ENCODE measurements at places on chromosomes 3 and 15.

GRCh38 chr3:2765002-2765579 lies 345.1 kb downstream of the IL5RA start:
- peak; percentile 54 for DNase-seq

GRCh38 chr3:174438501-174439145 lies 420.5 kb upstream of the NAALADL2 start:
- peak; percentile 38 for DNase-seq

DNA sequence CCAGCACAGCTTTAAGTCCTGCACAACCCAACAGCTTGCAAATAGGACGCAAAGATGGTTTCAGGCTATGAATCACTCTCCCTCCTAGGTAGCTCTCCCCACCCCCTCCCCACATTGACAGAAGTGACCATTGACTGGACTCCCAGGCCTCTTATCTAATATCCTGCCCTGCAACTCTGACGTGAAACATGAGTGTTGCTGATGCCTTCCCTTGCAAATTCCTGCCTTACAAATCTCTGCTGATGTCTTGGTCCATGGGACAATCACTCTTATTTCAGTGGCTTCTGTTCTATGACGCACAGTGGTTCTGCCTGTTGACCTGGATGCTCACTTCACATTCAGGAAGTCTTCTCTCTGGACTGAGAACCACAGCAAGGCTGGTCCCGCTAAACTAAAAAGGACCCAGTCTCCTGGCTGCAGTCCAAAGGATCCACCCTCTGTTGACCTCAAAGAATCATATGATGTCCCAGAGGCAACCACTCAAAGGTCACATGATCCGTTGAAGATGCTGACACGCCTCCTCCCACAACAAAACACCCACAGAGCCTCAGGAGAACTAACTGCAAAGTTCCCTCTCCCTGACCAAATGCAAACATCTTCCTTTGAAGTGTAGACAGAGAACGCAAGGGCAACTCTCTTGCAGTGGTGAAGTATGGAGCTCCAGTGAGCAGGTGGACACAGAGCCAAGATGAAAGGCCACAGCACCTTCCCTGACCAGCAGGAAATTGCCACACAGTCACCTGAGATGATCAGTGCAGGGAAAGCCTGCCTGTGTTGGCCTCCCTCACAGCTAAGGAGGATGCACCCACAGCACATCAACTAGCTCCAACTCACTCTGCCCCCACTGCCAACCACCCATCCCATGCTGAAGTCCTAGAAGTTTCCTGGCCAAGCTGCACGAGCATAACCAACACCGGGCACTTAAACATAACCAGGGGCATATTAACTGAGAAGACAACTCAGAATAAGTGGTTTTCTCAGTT lies 112.3 kb downstream of the ADAMTS17 start:
- no peak for DNase-seq

DNA sequence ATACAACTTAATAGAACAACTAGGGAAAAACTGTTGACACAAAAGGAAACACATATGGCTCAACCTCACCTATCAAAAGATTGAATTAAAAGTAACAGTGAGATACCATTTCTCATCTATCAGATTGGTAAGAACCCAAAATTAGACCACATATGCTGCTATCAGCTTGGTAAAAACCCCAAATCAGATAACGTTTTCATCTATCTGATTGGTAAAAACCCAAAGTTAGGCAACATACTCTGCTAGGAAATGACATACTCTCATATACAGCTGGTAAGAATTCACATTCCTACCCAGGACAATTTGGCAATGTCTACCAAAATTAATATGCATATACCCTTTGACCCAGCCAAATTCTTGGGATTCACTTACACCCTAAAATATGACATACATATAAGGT lies 26.3 kb downstream of the NRG4 start:
- DNase-seq: no peak

GRCh38 chr3:114078126-114078525 lies 21.6 kb downstream of the QTRT2 start:
- DNase-seq: no peak

GRCh38 chr3:78670746-78671145 lies 1097.1 kb downstream of the ROBO1 start:
- DNase-seq: peak; percentile 22

- DNase-seq: no peak
Measured at GRCh38 chr15:88658972-88659931, 20.4 kb downstream of the ISG20 start.

DNA sequence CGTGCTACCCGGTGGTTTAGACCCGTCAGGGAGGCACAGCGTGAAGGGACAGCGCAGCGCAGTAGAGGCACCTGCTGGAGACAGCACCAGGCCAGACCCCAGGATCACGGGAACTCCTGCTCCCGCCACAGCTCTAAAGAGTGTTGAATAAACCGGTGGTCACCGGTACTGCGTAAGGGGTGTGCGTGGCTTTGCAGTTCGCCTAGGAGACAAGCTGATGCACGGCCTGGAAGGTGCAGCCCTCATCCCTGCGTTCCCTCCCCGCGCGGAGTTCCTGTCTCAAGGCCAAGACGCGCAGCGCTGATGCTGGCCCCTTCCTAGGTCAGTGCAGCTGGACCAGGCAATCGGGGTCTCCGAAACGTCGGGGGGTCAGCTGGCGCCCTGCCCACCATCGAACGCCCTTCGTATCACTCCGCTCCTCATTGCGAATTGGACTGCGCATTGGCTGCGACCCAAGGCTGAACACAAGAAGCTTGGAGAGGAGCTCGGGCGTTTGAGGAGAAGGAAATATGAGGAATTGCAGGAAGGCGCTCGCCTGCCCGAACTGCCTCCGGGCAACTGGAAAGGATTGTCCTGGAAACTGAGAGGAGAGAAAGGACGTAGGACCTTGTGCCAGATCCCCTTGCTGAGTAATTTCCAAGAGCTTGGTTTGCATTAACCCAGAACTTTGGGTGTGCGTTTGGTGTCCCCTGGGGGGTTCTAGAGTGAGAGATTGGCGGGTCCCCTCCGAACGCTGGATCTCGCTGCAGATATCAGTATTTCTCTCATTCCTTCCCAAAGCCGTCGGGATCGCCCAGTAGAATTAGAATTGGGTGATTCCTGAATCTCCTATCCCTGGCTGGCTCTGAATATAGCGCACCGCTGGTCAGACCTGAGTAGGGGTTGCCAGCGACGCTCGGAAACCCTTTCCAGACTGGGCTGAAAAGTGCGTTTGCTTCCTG lies 2.3 kb upstream of the SOX14 start:
- peak; percentile 54 for DNase-seq

- DNase-seq: peak; percentile 70
Measured at GRCh38 chr3:27713435-27714145, 8.5 kb downstream of the EOMES start.

DNA sequence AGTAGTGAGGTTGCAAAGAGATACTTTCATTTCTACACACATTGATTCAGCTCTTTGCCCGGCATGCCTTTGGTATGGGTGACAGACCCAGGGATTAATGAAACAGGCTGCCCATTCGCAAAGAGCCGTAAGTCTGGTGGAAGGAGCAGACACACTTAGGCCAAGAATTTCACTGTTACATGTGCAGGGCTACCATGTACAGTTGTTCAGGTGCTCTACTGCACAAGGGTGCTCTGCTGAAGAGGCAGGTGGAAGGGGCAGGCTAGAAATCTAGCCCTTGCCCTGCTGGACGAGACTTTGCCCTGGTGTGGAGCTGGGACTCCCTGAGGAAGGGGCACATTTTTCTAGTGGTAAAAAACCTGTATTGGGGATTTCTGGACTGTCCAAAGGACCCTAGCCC lies 26.2 kb upstream of the RASGRF1 start:
- DNase-seq: no peak

DNA sequence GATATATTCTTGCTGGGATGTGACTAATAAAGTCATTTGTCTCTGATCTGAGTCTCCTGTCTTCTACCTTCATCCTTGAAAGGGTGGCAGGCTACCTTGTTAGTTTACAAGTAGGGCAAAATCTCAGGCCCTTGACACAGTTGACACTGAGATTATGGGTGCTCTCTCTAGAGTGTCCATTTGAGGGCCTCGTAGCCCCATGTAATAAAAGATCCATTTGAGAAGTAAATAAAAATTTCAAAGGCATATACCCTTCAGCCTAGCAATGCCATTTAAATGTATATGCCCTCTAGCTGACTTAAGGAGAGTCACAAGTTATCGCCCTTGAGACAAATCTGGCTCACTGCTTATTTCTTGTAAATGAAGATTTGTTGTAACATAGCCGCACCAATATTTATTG lies 98.6 kb downstream of the TCF12 start:
- peak; percentile 24 for DNase-seq

- DNase-seq: no peak
Measured at GRCh38 chr15:60079210-60079609, 75.1 kb downstream of the FOXB1 start.

DNA sequence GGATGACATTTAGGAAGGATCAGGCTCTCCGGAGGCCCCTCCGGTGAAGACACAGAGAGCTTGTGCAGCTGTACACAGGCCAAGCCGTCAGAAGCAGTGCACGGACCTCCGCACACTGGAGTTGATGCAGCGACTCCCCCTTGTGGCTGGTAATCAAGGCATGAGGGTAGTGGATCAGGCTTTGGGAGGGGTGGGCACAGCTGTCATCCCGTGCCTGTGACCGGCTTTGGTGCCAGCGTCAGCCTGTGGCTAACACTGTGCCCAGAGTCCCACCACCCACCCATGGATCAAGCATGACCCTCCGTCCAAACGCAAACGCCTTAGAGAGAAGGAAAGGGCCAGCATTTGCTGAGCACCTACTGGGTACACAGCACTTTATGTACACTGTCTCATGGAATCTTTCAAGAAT lies 8.2 kb upstream of the GRIP2 start:
- peak; percentile 87 for DNase-seq

DNA sequence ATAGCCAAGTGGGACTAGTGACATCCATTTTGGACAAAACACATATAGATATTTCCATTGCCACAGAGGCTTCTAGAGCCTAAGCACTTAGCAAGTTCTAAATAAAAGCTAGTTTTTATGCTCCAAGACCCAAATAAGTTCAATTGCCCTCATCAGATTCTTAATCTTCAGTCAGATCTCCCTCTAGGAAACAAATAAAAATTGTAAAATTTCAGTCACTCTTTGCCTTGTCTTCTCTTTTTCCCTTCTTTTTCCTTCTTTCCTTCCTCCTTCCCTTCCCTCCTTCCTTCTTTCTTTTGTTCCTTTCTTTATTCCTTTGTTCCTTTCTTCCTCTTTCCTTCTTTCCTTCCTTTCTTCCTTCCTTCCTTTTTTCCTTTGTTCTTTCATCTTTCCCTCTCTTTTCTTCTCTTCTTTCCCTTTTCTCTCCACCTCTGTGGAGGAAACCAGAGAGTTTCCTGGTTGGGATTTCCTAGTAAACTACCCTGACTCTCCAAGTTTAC lies 68.8 kb upstream of the GADL1 start:
- no peak for DNase-seq

DNA sequence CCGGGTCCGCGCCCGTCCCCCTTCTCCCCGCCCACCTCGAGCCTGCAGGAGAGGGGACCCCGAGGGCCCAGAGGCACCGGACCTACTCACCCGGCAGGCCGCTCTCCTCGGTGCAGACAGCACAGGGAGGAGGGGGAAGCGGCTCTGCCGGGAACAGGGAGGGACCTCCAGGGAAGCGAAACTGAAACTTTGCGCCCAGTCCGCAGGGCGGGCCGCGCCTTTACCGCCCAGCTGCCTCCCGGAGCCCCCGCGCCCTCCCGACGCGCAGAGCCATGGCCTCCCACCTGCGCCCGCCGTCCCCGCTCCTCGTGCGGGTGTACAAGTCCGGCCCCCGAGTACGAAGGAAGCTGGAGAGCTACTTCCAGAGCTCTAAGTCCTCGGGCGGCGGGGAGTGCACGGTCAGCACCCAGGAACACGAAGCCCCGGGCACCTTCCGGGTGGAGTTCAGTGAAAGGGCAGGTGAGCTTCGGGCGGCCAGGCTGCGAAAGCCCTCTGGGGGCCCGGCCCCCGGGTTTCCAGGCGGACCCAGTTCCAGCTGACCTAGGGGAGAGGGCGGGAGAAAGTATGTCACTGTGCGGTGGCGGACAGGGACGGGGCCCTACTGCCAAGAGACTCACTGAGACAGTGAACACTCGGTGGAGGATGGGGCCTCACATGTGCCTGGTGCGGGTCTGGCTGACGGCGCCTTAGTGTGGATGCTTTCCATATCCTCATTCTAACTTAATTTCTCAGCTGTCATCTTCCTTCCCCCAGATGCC lies at the start of the genes DTX3L and PARP9:
DTX3L (plus strand) TSS at position 184 of the 758 bp plus-strand sequence; CDS start at position 273, 89 bp downstream.
PARP9 (minus strand) TSS at position 146 of the 758 bp plus-strand sequence. CDS start 4,680 bp downstream, outside the sequence.
- peak; percentile 87 for DNase-seq

- DNase-seq: no peak
Measured at GRCh38 chr3:195903950-195904290, 4.4 kb downstream of the TNK2 start.

- no peak for DNase-seq
Measured at GRCh38 chr15:87710406-87710805, 546.1 kb downstream of the NTRK3 start.

- DNase-seq: no peak
Measured at GRCh38 chr3:22228705-22229104, 477.7 kb upstream of the ZNF385D start.

- peak; percentile 96 for DNase-seq
Measured at GRCh38 chr3:115692887-115693524, 69.7 kb downstream of the GAP43 start.

DNA sequence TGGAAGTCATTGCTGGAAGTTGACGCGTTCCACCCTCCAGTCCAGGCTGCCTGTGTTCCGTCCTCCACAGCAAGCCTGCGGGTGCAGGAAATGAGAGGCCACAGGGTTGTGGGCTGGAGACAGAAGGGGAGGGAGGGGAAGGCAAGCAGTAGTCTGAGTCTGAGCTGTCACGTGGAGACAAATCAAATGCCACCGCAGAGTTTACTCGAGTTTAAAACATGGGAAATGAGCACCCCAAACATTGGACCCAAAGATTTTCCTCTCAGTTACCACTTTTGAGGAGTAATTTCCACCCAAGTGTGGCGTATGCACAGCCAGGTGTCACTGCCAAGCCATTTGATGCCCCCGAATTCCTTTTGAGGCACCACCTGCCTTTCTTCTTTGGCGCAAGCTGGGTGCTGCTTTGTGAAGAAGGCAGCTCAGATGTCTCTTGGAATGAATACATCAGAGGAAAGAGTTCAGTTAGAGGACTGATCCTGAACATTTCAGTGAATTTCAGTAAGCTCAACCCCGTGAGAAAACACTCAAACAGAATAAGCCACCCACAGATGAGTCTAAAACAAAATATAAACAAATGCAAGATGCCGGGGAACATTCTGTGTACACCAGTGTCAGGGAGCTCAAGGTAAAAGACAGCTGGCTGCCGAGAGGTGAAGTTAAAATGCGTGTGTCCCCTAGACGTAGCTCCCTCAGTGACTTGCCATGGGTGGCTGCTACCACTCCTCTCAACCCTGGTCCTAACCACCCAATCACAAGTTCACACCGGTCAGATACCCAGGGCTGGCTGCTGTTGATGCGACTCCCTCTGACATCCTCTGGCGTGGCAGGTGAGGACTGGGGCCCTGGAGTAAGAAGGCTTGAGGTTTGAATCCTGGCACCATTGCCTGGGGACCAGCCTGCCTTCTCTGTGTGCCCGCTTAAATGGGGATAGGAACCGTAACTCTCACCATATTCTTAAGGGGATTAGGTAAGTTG lies 203.8 kb downstream of the UACA start:
- peak; percentile 68 for DNase-seq

- DNase-seq: peak; percentile 2
Measured at GRCh38 chr3:102297072-102297658, 137.7 kb upstream of the ZPLD1 start.
